Subcutaneous preadipocyte (primary cell): ENCODE measurements at places on chromosomes 13 and 19. TPM values are rescaled to one million over a fixed set of nuclear protein-coding genes. Genes with fewer than 3 reads are reported as not detected.

Gene SIGLEC10
- total RNA-seq = not detected in 2 replicates

Gene ELSPBP1
- total RNA-seq = not detected in 2 replicates

Gene IGFL3
- not detected in 2 replicates for total RNA-seq

Gene SLAIN1
- 0.59 TPM in 1 of 2 replicates, not detected in the other for total RNA-seq

Gene ANKRD24
- 0.20 and 0.37 TPM in 2 replicates for total RNA-seq

Gene CBARP
- 2.9 and 4.7 TPM in 2 replicates for total RNA-seq

Gene AMER2
- total RNA-seq = not detected in 2 replicates

Gene ZNF433
- 0.98 and 1.5 TPM in 2 replicates for total RNA-seq

Gene SEMA6B
- total RNA-seq = 0.37 TPM in 1 of 2 replicates, not detected in the other

Gene ETFB
- total RNA-seq = 121 and 213 TPM in 2 replicates

Gene SRRM5
- total RNA-seq = 0.37 TPM in 1 of 2 replicates, not detected in the other

Gene LILRB1
- not detected in 2 replicates for total RNA-seq

Gene SBK3
- 0.37 TPM in 1 of 2 replicates, not detected in the other for total RNA-seq

Gene ZNF473
- total RNA-seq = 9.6 and 12.5 TPM in 2 replicates

Gene KLK1
- 0.37 TPM in 1 of 2 replicates, not detected in the other for total RNA-seq

Gene NLRP11
- not detected in 2 replicates for total RNA-seq

Gene LRRC25
- total RNA-seq = not detected in 2 replicates

Gene TIMM13
- 38.1 and 41.2 TPM in 2 replicates for total RNA-seq

Gene KRTDAP
- not detected in 2 replicates for total RNA-seq

Gene ARHGAP33
- 5.9 and 6.3 TPM in 2 replicates for total RNA-seq

Gene TRPC4
- total RNA-seq = under 0.01 and 0.20 TPM in 2 replicates

Gene PTOV1
- total RNA-seq = 36.4 and 49.5 TPM in 2 replicates

Gene IFI30
- total RNA-seq = 29.1 and 30.9 TPM in 2 replicates

Gene LAIR1
- total RNA-seq = not detected in 2 replicates

Gene ZNF69
- 0.20 and 0.73 TPM in 2 replicates for total RNA-seq
